ENCODE measurements at places on chromosomes 6 and 20.

GRCh38 chr20:22909436-22909835 is 125.7 kb upstream of the SSTR4 start:
- no peak for DNase-seq

DNA sequence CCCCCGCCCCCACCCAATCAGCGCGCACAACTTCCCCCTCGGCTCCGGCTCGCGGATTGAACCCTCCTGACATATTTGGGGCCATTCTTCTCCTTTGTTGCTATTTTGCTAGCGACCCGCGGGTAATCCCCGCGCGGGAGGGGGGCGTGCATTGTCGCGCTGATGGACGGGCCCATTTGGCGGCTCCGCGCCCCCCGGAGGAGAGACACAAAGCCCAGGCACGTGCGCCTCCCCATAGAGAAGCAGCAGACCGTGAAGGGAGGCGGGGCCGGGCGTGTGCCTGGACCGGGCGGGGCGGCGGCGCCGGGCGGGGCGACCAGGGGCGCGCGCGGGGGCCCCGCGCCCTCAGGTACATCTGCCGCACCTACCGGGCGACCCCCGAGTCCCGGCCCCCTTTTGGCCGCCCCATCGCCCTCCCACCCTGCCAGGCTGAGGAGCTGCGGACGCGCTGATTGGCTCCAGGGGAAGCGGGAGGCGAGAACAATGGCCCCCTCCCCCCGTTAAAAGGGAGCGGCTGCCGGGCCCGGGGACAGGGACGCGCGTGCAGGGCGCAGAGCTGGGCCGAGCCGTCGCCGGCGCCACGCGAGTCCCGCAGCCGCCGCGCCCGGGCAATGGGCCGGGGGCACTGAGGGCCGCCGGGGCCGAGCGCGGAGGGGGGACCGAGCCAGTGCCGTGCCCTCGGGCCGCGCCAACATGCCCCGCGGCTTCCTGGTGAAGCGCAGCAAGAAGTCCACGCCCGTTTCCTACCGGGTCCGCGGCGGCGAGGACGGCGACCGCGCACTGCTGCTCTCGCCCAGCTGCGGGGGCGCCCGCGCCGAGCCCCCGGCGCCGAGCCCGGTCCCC is at the start of gene INSM1:
Gene INSM1, plus strand, starts transcription at position 530 of the 843 bp plus-strand sequence. Its CDS starts 164 bp downstream, at position 694.
- DNase-seq = no peak

DNA sequence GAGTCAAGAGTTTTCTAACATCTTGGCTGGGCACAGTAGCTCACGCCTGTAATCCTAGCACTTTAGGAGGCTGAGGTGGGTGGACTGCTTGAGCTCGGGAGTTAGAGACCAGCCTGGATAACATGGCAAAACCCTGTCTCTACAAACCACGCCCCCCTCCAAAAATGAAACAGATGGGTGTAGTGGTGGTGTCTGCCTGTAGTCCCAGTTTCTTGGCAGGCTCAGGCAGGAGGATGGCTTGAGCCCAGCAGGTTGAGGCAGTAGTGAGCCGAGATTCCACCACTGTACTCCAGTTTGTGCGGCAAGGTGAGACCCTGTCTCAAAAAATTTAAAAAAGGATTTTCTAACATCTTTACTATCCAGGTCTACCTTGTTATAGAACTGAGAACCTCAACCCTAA is 22.0 kb downstream of the FAM8A1 start:
- DNase-seq = no peak

DNA sequence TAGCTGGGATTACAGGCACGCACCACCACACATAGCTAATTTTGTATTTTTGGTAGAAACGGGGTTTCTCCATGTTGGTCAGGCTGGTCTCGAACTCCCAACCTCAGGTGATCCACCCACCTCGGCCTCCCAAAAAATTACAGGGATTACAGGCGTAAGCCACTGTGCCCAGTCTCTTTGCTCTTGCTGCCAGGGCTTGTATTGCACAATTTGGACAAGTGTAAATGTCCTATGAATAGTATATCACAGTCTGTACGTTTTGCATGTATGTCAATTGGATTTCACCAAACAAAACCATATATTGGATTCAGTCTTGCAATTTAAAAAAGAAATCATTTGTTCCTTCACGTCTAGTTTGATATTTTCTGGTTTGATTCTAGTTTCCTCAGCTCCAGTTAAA is 2.1 kb upstream of the DOK5 start:
- no peak for DNase-seq

GRCh38 chr6:156575361-156575760 is 201.8 kb upstream of the ARID1B start:
- no peak for DNase-seq

GRCh38 chr20:50957276-50957675 is 1.1 kb downstream of the DPM1 start:
- no peak for DNase-seq

GRCh38 chr6:54132587-54132986 is 21.3 kb downstream of the MLIP start:
- no peak for DNase-seq

GRCh38 chr6:119887666-119888065 is 538.1 kb upstream of the MAN1A1 start:
- DNase-seq = no peak

DNA sequence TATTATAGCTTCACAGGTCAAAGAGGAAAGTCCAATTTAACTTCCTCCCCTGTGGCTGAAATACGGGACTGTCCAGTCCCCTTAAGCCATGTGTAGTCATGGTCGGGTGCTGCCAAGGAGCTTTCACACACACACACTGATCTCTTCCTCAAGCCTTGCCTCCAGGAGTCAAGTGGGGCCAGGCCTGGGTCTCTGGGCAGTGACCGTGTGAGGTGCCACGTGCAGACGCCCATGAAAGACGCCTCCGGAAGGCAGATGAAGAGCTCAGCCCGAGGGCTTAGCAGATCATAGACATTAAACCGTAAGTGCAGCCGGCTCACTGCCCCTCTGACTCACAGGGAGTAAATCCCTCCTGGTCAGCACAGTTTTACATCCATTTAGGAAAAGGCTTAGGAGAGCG is 4.2 kb downstream of the GABRR2 start:
- DNase-seq = no peak

- DNase-seq = no peak
Observed at GRCh38 chr6:83976037-83976755, 57.4 kb upstream of the MRAP2 start.

- DNase-seq = no peak
Observed at GRCh38 chr6:150391890-150392289, 23.1 kb downstream of the IYD start.

- DNase-seq = no peak
Observed at GRCh38 chr6:36633915-36634314, 39.8 kb downstream of the SRSF3 start.

- DNase-seq = no peak
Observed at GRCh38 chr6:42369568-42369967, 82.2 kb downstream of the TRERF1 start.

DNA sequence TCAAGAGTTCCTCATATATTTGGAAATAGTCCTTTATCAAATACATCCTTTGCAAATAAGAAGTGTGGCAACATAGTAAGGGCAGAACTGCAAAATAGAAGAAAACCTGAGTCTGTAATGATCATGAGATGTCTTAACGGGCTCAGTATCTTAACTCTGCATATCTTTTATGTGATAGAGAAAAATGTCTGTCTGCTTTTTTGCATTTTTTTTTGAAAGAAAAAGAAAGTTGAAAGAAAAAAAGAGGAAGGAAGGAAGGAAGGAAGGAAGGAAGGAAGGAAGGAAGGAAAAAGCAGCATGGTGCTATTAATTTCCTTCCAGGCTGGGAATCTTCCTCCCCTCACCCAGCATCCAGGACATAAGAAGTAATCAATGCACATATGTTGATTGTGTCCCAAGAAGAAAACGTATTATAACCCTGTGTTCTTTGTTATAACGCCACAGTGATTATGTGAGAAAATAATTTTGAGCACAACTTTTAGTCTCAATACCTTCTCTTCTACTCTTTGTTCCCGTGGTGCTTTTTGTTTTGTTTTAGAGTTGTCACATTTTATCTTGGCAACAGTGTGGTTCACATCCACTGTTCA is 58.7 kb upstream of the PCSK2 start:
- DNase-seq = no peak

- no peak for DNase-seq
Observed at GRCh38 chr20:41078329-41078728, 49.7 kb downstream of the TOP1 start.

- no peak for DNase-seq
Observed at GRCh38 chr6:147161974-147162495, 42.2 kb upstream of the STXBP5 start.
